ENCODE measurements at places on chromosomes 6 and 20.

GRCh38 chr6:106568530-106568929, 60.8 kb downstream of the RTN4IP1 start:
- no peak for DNase-seq

GRCh38 chr6:158474961-158475343, 84.9 kb upstream of the TMEM181 start:
- no peak for DNase-seq

- DNase-seq: no peak
Measured at GRCh38 chr6:13918686-13919250, 6.0 kb upstream of the RNF182 start.

GRCh38 chr20:50799176-50799889, 4.5 kb downstream of the BCAS4 start:
- DNase-seq: no peak

DNA sequence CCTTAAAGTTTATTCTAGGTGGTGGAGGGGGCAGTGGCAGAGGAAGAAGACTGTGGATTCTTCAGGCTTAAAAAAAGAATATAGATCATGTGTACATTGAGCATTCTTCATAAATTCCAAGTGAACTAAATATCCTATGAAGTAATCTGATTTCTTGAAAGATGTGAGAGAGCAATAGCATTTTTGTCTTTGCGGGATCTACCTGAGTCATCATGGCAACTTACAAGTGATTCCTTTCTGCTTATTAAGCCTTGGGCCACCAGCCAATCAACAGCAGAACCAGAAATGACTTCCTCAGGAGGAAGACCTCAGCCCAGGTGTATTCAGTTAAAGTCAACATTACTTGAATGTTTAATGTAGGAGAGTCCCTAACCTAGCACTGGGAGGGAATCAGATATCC, 756.9 kb downstream of the TFAP2A start:
- no peak for DNase-seq

- no peak for DNase-seq
Measured at GRCh38 chr20:44234566-44235317, 12.4 kb upstream of the GDAP1L1 start.

- DNase-seq: no peak
Measured at GRCh38 chr20:59006167-59006863, 739 bp downstream of the CTSZ start.

- no peak for DNase-seq
Measured at GRCh38 chr6:149445573-149445972, 39.2 kb downstream of the ZC3H12D start.

All from right hindlimb (tissue), 1 donor.